ENCODE measurements at places on chromosomes 12 and 14. TPM values are rescaled to one million over a fixed set of nuclear protein-coding genes. Genes with fewer than 3 reads are reported as not detected.

The TMEM119 gene
- polyA plus RNA-seq, result 1.5 TPM

The ATF7IP gene
- 42.8 TPM for polyA plus RNA-seq

The ATN1 gene
- polyA plus RNA-seq, result 37.8 TPM

The HSPA2 gene
- polyA plus RNA-seq, result 0.93 TPM

The TMEM253 gene
- polyA plus RNA-seq, result 2.4 TPM

The FBLN5 gene
- polyA plus RNA-seq, result 1.6 TPM

The DIO3 gene
- not detected for polyA plus RNA-seq

The GPR84 gene
- not detected for polyA plus RNA-seq

The PAX9 gene
- polyA plus RNA-seq, result 0.32 TPM

The SLC38A4 gene
- polyA plus RNA-seq, result 0.12 TPM

The COL2A1 gene
- 278 TPM for polyA plus RNA-seq

The TRAFD1 gene
- polyA plus RNA-seq, result 60.6 TPM

The BDKRB2 gene
- not detected for polyA plus RNA-seq
